ENCODE measurements at places on chromosomes 3 and 15.

DNA sequence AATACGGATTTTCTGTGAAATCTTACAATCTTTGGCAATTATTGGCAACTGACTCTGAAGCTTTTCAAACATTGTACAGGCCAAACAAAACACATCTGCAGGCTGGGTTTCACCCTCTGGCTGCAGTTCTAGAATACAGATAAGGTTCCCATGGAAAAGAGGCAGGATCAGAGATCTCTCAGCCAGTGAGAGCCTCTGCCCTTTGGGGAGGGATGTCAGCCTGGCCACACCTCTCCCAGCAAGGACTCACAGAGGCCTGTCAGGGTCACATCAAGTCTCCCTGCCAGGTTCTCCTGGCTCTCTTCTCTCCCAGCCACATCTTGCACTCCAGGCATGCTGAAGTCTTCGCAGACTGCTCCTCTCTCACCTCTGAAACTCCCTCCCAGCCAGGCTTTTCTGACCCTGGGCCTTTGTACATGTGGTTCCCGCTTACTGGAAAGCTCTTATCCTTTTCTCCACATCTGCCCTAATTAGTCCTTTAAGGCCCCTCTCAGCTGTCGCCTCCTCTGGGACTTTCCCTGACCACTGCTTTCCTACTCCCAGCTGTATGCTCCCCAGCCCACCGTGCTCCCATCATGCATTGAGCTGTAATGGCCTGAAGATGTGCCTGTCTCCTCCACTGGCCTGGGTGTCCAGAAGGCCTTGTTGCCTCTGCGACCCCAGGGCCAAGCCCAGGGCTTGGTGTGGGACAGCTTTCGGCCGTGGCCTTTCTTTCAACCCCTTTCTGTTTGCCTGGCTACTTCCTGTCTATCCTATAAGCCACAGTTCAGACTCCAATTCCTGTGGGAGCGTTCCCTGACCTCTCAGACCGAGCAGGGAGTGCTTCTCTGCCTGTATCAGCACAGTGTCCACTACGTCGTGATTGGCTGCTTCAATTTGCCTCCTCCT lies 4.3 kb downstream of the RBP1 start:
- DNase-seq: no peak

GRCh38 chr3:61522060-61522459 lies 39.3 kb upstream of the PTPRG start:
- no peak for DNase-seq

GRCh38 chr15:74525309-74525708 lies 15.7 kb upstream of the ARID3B start:
- DNase-seq: no peak

DNA sequence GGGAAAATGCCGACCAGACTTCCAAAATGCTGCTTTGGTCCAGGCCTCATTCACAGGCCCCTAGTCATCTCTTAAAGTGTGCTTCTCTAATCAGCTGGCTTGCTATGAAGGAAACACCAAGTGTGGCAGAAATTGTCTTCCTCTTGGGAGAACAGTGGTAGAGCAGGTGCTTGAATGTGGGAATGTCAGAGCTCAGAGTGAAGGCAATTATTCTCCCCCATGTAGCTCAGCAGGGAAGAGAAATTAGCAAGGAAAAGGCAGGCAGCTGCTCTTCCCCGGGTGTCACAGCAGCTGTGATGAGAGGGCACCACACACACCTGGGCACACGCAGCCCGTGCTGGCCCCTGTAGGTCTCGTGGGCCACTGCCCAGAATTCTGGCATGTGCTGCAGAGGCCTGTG lies 358.5 kb downstream of the WDR72 start:
- DNase-seq: no peak

DNA sequence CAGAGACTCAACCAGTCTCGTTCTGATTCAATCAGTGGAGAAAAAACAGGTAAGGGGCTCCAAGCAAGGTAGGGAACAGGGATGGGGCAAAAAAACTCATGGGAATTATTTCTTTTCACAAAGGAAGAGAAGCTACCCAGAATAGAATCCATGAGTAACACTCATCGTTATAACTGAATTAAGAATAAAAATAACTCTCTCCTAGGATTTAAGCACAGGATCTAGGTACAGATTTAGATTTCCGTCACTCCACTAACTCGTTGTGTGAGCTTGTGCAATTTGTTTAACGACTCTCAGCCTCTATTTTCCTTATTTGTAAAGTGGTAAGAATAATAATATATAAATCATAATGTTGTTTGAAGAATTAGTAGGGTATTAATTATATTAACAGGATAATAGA lies 68.6 kb downstream of the ADAMTS9 start:
- no peak for DNase-seq

DNA sequence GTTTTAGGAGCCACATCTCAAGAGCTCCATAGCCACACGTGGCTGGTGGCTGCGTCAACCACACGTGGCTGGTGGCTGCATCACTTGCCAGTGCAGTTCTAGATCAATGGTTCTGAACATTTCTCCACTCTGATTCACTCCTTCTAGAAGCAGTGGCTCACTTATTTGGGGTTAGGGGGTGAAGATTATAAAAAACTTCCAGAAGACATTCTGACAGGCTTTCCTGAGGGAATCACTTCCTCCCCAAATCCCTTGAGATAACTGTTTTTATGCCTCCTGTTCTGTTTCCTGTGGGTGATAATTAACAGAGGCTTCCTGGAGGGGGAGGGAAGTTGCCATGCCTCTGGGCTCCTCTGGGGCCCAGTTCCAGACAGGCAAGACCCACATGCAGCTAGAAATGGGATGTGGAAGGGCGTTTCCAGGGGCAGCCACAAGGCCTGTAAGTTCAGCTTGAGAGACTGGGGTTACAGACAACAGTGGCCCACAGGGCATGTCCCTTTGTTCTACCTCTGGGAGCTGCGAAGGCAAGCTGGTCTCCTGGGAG lies 23.6 kb downstream of the HEG1 start:
- peak; percentile 91 for DNase-seq

DNA sequence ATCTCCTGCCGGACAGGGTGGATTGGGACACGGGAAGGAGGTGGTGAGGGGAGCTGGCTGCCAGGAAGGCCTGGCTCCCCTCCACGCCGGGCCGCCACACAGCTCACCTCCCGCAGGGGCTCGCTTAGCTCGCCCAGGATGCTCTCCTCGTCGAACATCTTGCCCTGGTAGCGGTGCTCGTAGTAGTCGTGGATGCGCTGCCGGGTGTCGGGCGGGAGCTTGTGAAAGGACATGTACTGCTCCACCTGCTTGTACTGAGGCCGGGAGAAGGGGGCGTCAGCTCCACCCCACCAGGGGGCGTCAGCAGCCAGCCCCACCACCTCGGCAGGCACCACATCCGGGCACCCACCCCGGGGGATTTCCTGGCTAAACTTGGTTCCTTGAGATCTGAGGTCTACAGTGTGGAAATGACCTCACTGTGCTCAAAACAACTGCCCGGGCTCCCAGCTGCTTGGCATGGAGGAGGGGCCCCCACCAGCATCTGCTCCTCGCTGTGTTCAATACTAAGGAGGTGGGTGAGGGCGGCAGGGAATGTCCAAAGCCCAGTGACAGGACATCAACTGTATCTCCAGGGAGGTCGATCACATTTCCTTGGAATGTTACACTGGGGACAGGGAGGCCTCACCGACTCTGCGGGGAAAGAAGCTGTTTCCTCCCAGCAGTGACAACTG lies 43.4 kb downstream of the HCN4 start:
- peak; percentile 22 for DNase-seq

DNA sequence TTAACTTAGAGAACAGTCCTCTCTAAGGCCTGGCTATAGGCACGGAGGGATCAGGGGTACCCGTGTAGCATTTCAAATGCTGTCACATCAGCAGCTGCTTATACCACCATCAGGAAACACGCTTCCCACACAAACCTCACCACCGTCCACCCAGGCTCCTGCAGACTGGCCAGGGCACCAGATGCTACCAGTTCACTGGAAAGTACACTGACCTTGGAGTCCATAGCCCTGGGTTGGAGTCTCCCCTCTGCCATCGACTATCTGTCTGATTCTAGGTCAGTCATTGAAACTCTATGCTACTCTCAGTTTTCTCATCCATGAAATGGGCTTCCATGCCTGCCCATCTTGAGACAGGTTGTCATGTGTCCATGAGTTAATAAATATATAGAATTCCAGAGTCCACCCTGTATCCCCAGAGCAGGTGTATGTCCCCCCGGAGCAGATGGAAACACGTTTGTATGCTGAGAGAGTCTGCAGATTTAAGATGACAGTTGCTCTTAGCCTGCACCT lies 156.0 kb upstream of the SMAD3 start:
- DNase-seq: no peak

- no peak for DNase-seq
Measured at GRCh38 chr3:113124256-113124830, 87.0 kb upstream of the BOC start.

DNA sequence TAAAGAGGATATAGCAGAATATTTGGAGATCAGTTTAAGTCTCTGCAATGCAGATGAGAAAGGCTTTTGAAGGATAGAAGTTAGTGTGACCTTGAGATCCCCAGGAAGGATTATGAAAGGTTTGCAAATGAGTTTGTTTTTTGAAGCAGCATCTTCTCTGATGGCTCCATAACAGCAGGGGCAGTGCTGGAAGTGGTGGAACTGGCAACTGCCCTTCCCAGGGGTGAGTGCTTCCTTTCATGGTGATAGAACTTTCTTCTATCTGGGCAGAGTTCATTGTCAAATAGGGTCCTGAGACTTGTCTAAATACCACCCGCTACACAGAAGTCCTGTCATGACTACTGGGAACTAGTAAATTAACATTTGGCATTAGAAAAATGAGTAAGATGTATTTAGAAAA lies 314.2 kb upstream of the MCTP2 start:
- no peak for DNase-seq

- DNase-seq: no peak
Measured at GRCh38 chr3:188589071-188589470, 435.1 kb downstream of the LPP start.

DNA sequence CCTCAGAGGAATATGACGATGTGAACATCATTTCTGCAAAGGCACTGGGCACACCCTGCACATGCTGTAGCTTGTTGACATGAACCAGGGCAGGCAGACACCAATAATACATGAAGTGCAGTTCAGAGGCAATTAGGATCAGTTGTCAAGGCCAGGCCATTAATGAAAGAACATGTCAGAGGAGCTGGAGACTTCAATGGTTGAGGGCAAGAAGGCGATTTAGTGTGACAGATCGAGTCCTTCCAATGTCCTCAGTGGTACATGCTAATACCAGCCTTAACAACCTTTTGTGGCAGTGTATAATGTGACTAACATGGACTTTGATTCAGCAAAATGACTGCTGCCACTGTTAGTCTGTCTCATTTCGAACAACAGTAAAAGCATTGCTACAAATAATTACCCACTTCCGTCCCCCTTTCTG lies 205.2 kb upstream of the NANOGP8 start:
- DNase-seq: no peak

- no peak for DNase-seq
Measured at GRCh38 chr3:191235331-191236314, 36.6 kb downstream of the OSTN start.

- no peak for DNase-seq
Measured at GRCh38 chr3:4306091-4306490, 2.9 kb downstream of the SETMAR start.

DNA sequence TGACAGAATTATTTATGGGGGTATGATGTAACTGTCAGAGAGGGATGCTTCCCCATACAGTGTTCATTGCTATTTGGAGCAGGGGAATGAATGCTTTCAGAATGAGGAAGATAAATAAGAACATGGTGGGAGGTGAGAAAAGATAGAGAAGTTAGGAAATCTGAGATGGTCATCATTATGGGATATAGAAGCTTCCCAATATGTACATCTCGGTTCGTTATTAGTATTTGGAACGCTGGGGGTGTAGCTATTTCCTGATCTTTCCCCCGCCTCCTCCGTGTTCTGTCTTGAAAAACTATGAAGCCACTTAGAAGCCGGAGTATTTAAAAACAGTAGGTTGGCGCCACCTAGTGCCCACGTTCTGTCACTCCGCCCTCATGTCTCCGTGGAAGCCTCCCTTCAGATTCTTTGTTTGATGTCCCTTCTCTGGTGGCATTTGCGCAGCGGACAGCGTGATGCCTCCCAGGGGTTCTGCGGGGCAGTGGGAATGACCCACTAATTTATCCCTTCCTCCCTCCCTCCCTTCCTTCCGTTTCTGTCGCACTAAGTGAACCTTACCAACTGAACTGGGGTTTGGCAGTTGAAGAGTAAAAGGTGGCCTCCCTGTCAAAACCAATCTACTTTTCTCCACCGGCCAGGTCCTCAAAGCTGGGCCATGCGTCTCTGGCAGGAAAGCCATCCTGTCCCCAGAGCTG lies 184.5 kb downstream of the FEZF2 start:
- peak; percentile 57 for DNase-seq

DNA sequence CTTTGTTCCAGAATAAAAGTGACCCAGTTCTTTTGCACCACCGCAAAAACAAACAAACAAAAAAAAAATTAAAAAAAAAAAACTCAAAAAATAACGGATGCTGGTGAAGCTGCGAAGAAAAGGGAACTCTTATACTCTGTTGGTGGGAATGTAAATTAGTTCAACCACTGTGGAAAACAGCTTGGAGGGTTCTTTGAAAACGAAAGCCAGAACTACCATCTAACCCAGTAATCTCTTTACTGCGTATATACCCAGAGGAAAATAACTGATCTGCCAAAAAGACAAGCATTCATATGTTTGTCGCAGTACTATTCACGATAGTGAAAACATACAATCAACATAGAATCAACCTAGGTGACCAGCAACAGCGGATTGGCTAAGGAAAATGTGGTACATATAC lies 298.9 kb upstream of the CBLB start:
- no peak for DNase-seq

DNA sequence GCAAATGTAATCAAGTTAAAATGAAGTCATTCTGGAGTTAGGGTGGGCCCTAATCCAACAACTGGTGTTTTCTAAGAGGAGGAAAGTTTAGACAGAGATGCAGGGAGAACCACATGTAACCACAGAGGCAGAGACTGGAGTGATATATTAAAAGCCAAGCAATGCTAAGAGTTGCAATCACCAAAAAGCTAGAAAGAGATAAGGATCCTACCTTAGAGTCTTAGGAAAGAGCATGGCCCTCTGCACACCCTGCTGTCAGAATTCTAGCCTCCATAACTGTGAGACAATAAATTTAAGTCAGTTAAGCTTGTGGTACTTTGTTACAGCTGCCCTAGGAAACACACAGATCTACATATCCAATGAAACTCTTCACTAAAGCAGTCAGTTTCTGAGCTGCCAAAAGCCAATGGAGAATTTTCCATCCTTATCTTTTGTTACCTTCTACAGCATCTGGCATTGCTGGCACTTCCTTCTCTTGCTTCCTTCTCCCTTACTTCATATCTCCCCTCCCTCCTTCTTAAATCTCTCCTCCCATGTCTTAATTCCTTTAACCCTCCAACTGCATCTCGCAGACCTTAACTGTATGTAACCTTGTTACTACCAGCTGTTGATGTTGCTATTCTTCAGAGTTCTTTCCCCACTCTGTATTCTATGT lies 11.2 kb downstream of the DCBLD2 start:
- no peak for DNase-seq

DNA sequence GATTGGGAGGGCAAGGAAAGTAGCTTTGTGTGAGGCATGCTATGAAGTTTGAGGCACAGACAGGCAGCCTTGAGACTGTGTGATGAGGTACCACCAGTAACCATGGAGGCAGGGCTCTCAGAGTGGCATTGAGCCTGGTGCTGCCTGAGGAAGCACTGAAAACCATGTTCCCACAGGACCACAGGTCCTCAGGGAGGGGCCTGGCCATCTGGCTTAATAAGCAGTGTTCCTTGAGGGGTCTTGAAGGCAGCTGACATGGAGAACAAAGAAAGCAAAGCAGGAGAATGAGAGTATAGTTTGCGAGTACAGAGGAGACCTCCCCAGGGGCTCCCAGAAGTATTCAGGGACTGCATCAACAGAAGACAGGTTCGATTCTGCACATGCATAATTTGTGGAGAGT lies 346.6 kb downstream of the EPHB1 start:
- no peak for DNase-seq

- DNase-seq: no peak
Measured at GRCh38 chr15:69520067-69520466, 67.4 kb downstream of the RPLP1 start.

- no peak for DNase-seq
Measured at GRCh38 chr15:46901001-46901400, 816.3 kb upstream of the SEMA6D start.

Measured in RCC 7860 (cell line).